Stimulated activated CD4-positive, alpha-beta T cell treated with anti-CD3 and anti-CD28 coated beads, Interleukin-12 subunit alpha, Interleukin-12 subunit beta, amount 100 ng/mL, for 4 hours (primary cell): ENCODE measurements at places on chromosomes 4 and X.

DNA sequence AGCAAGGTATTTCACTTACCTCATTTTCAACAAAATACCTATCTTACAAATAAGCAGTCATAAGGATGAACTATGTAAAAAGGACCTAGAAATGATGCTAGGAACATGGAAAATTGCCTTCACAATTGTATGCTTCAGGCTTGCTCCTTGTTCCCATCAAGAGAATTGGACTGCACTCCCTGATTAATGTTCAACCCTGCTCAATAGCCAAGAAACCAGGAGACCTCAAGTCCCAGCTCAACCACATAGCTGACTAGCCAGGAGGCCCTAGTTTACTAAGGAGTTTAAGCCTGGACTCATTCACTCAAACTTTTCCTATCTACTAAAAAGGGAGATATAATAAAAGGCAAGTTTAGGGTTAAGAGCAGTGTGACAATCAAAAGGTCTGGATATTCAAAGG, 146.6 kb upstream of the DGKK start:
- no peak for DNase-seq

DNA sequence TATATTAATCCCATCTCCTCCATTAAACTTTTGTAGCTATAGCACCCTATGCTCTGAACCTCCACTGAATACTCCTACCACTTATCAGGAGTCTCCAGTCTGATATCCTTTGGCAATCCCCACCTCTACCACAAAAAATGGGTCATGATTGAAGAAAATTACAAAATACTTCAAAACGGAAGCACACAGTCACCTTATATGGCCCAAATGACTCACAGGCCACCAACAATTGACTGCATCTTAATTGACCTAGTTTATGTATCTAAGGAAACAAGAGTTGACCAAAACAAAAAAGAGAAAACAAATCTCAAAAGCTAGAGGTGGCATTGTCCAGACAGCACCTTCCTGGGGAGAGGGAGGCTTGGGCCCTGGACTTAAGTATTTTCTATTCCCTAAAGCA, 120.0 kb upstream of the DIAPH2 start:
- DNase-seq, result no peak

GRCh38 chrX:20116577-20117240, at the start of gene MAP7D2:
MAP7D2 (minus strand) TSS chrX:20116907; CDS start chrX:20116879, 28 bp downstream.
- DNase-seq, result no peak

GRCh38 chr4:17966312-17966711, 55.2 kb downstream of the LCORL start:
- DNase-seq, result no peak

GRCh38 chr4:79466621-79467020, 58.6 kb upstream of the GK2 start:
- no peak for DNase-seq

- no peak for DNase-seq
Measured at GRCh38 chr4:146834263-146835034, 111.2 kb downstream of the TTC29 start.

GRCh38 chr4:177960566-177960965, 518.3 kb upstream of the AGA start:
- no peak for DNase-seq

- peak; percentile 46 for DNase-seq
Measured at GRCh38 chr4:110196206-110196870, 2.1 kb downstream of the ELOVL6 start.

DNA sequence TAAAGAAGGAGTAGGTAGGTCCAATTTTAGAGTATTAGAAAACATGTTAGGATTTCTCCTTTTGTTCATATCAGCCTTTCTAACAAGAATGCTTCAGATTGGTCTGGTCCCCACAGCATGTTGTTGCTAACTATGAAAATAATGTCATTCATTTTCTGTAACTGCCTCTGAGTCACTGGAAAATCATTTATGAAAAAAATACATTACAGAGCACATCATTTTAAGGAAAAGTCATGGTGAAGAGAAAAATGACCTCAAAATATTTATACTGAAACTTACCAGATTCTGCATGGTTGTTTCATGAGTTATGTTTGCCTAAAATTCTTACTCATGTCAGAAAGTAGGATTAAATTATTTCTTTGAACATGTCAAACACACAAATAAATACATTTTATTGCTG, 35.2 kb downstream of the DTHD1 start:
- DNase-seq, result no peak

DNA sequence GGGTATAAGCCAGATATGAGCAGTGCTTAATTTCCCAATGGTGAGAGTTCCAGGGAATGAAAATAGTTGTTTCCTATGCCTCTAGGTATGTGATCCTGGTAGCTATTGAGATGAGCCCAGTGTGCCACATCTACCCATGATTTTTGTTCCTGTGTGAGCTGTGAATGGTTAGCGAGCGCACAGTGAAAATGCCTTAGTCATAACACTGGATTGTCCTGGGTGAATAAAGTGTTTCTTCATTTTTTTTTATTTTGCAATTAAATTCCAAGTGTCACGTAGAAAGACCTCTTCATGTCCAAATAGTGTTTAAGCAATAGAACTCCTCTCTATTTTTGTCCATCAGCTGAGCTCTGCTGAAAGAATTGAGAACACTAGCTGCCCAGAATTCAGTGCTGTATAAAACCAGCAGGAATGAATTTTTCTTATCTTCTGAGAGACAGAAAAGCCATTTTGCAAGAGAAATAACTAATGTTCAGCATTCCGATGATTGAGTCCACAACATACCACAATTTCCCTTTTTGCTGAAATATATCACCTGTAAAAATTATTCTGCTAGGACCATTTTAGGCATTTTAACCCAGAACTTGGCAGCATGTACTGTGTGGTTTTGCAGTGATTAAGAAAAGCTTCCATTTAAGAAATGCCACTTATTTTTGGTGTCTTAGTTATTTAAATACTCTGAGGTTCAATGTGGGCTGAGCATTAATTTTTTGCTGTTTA, 5.6 kb downstream of the MAOA start:
- no peak for DNase-seq

DNA sequence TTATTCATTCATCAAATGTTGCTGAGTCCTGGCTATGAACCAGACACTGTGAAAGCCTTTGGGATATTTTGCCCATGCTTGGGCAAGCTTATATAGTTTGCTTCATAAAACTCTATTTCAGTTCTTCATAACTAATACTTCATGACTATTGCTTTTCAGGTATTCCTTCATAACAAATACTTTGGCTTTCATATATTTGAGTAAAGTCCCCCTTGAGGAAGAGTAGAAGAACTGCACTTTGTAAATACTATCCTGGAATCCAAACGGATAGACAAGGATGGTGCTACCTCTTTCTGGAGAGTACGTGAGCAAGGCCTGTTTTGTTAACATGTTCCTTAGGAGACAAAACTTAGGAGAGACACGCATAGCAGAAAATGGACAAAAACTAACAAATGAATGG, 1.7 kb upstream of the AFP start:
- DNase-seq, result no peak

DNA sequence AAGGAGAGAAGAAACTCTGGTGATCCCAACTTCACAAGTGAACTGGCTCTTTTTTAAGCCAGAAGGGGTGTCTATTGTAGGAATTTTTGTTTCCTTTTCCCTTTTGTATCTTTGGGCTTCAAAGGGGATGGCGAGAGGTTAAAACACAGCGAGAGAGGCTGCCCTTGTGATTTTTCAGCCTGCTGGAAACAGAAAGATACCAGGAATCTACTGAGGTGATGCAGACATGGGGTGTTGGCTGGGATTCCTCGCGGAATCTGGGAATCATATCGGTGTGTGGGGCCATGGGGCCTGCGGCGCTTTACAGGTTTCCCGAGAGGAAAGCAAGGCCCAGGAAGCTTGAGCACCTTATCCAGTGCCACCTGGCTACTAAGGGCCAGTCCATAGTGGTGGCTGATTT, 99.4 kb upstream of the STX18 start:
- no peak for DNase-seq

DNA sequence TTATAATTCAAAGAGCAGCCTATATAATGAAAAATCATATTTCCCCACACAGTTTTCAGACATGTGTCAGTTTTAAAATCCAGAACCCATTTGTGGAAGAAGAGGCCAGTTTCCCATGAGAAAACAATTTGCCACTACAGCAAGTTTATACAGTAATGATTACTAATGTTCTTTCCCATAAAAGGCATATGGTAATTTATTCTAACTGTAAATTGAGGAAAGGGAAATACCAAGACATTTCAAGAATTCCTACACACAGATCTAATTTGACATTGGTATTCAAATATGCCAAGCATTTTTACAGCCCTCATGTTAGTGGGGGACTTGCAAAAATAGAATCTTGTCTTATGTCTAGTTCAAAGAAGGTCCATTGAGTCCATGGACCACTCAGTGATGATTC, 1368.6 kb downstream of the FSTL5 start:
- DNase-seq, result no peak

- no peak for DNase-seq
Measured at GRCh38 chr4:105996845-105997244, 101.6 kb downstream of the NPNT start.

DNA sequence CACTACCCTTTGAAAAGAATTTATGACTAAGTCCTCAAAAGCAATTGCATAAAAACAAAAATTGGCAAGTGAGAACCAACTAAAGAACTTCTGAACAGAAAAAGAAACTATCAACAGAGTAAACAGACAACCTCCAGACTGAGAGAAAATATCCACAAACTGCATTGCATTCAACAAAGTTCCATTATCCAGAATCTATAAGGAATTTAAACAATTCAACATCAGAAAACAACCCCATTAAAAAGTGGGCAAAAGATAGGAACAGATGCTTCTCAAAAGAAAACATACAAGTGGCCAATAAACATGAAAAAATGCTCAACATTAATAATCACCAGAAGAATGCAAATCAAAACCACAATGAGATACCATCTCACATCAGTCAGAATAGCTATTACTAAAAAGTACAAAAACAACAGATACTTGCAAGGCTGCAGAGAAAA, 130.2 kb downstream of the GASK1B start:
- DNase-seq, result no peak

DNA sequence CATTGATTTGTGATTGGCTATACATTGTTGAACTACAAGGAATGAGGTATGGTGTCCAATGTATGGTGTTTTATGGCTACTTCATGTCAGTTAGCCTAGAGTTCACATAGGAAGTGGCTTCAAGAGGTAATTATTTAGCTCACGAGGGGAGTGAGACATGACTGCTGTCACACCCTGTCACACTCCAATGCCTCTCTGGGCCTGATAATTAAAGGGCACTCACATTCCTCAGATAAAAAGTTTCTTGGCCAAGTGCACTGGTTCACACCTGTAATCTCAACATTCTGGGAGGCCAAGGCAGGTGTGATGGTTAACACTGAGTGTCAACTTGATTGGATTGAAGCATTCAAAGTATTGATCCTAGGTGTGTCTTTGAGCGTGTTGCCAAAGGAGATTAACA, 65.0 kb upstream of the DDX60 start:
- DNase-seq, result no peak

GRCh38 chr4:184734758-184735157, 862 bp upstream of the CENPU start:
- no peak for DNase-seq

DNA sequence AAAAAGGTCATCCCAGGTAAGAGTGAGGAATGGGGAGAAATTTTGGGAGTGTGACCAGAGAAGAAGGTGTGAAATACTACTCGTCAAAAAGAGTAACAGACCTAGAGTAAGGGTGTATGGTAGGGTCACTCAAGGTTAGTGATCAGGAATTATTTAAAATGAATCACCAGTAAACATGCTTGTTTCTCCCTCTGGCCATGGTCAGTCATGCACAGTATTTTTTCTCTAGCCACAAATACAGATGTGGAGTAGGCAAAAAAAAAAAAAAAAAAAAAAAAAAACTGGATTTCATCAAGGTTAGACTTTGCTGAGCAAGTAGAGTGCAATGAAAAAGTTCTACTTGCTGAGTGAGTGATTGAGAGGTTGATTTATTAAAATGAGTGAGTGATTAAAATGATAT, 34.2 kb upstream of the SLIT2 start:
- no peak for DNase-seq

DNA sequence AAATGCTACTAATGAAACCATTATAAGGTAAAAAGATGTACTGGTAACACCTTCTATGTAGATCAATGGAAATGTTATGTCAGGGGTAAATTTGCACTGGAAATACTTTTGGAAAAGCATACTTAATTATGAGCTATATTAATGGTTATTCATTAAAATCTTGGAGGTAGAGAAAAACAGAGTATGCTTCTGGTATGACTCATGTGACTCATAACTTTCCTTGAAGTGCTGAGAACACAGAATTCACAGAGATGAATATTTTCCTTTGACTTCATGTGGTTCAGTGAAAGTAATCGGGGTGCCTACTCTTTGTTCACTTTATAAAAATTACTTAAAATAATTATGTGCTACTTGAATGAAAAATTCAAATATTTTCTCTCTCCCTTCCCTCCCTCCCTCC, 254.2 kb downstream of the KCTD8 start:
- no peak for DNase-seq

GRCh38 chrX:119573840-119574393, 446 bp upstream of the UBE2A start:
- DNase-seq, result no peak

DNA sequence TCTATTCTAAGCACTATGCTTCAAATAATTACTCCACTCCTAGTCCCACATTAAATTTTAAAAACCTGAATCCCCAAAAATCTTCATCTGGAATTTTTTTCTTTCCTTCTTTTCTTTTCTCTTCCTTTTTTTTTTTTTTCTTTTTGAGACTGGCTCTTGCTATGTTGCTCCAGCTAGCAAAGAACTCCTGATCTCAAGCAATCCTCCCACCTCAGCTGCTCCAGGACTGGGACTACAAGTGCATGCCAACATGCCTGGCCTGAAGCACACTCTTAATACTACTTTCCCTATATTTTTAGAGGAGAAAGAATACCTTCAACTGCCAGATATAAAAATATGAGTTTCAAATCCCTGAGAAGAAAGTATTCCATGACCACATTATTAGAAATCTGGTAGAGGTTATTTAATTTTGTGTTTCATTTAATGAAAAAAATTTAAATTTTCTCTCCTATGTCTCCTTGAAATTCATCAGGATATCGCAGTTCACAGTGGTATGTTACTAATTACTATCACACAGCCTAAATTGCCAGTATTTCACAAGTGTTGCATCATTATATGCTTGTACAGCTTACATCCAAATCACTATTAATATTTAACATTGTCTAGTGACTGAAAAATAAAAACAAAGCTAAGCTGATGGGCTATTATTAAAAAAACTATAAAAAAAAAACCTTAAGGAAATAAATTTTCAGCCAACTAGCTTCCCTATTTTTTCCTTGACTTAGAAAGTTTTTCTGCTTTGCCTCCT, 227.8 kb downstream of the NAF1 start:
- DNase-seq, result no peak
